ENCODE measurements at places on chromosomes 2 and 18.

DNA sequence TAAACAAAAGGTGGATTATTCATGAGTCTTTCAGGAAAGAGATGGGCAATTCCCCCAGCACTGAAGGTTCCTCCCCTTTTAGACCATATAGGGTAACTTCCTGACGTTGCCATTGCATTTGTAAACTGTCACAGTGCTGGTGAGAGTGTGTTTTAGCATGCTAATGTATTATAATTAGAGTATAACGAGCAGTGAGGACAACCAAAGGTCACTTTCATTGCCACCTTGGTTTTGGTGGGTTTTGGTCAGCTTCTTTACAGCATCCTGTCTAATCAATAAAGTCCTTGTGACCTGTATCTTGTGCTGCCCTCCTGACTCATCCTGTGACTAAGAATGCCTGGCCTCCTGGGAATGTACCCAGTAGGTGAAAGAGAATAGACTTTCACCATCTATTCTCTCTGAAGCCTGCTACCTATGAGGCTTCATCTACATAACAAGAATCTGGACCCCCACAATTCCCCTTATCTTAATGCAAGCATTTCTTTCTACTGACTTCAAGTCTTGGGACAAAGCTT, 148.7 kb downstream of the CABLES1 start:
- DNase-seq = no peak

- DNase-seq = no peak
Measured at GRCh38 chr2:191894681-191895147, 47.8 kb upstream of the CAVIN2 start.

DNA sequence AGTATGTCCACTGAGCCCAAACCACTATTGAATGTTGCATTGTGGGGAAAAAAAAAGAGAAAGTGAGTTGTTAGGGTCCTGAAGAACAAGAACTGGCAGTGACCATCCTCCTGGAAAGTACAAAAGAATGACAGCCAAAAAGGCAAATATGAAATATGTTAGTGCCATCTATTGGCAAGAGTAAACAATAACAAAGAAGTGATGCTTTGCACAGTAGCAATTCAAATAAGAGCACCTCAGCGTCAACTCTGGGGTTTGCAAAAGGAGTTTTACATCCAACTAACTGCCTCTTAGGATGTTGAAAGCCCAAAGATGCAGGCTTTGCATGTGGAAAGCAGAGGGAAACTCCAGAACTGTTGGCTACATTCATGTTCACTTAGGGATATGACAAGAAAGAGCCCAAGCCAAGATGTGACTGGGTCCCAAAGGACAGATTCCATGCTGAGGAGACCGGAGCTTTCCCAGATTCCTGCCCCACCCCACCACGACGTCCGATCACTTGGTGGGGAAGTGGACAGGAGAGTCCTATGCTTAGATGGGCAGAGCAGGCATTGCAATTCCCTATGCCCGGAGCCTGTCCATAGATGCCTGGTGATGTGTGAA, 15.6 kb downstream of the TRABD2A start:
- no peak for DNase-seq

DNA sequence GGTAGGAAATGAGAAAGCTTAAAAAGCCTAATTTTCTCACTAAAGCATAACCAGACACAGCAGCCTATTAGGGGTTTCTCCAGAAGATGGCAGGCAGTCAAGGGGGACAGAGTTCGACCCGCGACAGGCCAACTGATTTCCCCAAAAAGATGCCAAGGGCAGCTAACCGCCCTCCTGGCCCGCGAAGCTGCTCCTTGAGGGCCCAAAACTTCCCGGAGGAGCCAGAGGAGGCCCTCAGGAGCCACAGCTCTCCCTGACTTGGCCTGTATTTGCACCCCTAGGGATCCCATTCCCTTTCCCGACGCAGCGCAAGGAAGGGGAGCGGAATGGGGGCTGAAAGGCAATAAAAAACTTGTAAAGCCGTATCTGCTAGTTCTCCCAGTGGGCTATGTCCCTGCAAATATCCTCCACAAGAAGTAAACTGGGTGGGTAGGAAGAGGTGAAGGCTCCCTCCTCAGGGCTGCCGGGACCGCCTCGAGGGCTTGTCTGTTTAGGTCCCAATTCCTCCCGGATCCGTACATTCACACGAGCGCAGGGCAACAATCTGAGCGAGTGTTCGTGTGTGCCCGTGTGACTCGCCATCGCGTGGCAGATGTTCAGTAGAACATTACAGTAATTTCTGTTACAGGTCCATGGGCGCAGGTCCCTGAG, 756 bp upstream of the NAGK start:
- no peak for DNase-seq

DNA sequence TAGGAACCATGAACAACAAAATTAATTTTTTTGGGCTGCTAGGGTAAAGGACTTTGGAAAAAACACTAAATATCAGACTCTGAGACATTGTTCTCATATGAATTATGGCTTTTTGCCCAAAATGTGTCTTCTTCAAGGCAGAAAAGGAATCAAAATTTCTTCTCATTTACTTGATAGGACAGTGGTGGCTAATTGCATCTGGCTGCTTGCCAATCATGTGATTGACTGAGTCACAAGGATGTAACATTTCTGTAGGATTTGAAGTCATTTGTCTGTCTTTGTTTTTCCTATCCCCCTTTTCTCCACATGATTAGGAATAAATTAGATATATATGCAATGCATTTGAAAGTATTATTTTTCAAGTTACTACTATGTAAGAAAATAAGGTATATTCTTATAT, 130.2 kb downstream of the SLC4A10 start:
- DNase-seq = no peak

- no peak for DNase-seq
Measured at GRCh38 chr18:41244591-41245037, 710.4 kb upstream of the PIK3C3 start.
